ENCODE measurements at places on chromosomes 1 and 21. TPM values are rescaled to one million over a fixed set of nuclear protein-coding genes. Genes with fewer than 3 reads are reported as not detected.

The TNNT2 gene
- 0.58 TPM for total RNA-seq

The MRPL24 gene
- 60.2 TPM for total RNA-seq

The CD52 gene
- total RNA-seq = 5.7 TPM

DNA sequence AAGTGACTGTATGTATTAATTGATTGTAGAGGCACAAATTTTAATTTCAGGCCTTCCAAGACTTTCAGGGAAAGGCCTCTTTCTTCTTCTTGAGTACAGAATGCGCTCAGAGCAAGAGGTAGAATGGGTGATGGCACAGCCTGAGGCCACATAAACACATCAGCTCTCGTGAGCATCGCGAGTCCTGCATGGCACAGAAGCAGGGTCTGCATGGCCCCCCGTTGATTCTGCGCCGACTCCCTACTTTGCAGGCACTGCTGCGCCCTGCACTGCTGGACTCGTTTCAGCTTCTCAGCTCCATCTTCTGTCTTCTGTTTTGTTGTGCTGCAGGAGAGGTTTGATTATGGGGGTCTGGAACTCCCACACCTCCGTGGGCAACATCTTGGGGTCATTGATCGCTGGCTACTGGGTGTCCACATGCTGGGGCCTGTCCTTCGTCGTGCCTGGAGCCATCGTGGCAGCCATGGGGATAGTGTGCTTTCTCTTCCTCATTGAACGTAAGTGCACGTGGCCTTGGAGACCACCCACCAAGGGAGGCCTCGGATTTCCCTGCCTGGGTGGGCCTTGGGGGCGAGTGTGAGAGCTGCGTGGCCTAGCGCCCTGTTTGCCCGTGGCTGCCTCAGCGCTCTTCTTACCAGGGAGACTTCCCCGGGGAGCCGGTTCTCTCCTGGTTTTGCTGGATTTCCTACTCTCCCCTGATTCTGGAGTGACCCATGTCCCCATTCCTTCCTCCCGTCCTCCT, 29.6 kb downstream of the SLC37A1 start:
- peak; percentile 18 for DNase-seq

- no peak for DNase-seq
Observed at GRCh38 chr1:192766009-192766625, 42.7 kb upstream of the RGS2 start.
